ENCODE measurements at places on chromosomes 2 and 18.

DNA sequence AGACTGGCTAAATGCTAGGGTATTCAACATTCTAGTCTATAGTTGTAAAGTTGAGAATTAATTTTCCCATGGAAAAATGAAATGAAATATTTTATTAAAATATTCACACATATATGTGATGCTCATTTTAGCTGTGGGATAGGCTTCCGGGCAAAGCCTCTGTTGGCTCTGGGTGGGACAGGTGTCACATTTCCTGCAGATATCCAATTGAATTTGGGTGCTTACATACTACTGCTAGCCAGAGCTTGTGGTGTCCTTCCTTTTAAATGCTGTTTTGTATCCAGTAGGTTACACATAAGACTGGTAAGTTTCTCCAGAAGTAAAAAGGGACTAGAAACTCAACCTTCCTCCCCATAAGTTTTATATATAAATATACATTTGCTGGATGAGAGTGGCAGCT is 73.8 kb downstream of the RPRM start:
- DNase-seq: no peak

DNA sequence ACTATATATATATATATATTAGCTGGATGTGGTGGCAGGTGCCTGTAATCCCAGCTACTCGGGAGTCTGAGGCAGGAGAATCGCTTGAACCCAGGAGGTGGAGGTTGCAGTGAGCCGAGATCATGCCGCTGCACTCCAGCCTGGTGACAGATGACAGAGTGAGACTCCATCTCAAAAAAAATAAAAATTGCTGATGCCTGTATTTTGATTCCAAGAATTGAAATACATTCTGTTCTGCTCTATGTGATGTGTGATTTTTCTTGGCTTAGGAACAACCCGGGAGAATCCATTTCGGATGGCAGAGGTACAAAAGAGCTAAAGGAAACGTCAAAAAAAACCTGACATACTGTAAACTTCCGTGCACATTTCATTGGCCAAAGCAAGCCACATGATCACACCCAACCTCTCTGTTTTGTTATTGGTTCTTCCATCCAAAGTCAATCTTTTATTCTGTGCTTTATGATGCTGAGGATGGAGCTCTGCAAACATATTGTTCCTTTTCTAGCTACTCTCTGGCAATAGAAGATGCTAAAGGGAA is 478.1 kb upstream of the MAP2 start:
- DNase-seq: no peak

- DNase-seq: no peak
Measured at GRCh38 chr2:15630121-15630977, 38.7 kb downstream of the DDX1 start.

DNA sequence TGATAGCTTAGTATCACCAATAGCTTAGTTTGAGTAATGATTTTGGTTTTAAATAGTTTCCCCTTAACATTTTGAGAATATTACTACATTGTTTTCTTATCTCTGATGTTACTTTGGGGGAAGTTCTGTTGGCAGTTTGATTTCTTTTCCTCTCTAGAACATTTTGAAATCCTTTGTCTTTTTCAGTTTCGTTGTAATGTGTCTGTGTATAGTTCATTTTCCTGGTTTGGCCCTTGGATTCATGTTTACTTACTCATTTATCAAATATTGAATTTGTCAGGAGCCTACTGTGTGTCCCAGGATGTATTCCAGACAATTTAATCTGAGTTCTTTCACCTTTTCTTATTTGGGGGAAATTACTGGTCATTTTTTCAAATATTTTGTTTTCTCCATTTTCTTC is 16.7 kb downstream of the ANKRD12 start:
- DNase-seq: no peak

DNA sequence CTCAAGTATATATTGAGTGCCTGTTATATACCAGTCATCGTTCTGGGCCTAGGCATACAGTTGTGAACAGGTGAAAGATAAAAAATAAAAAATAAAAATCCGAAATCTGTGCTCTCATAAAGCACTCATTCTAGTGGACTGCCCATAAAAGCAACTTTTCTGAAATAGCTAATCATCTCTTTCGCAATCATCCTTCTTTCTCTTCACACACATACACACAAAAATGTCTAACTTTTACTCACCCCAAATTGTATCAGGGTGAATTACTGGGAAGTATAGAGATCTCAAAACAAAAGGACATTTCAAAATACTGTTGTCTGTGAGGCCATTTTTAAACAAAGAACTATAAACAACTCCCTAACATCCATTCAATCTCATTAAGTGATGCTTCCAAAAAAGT is 29.6 kb upstream of the ORC2 start:
- no peak for DNase-seq

GRCh38 chr2:197281421-197281820 is 29.2 kb downstream of the ANKRD44 start:
- no peak for DNase-seq

GRCh38 chr2:197216361-197216979 is 94.1 kb downstream of the ANKRD44 start:
- no peak for DNase-seq

DNA sequence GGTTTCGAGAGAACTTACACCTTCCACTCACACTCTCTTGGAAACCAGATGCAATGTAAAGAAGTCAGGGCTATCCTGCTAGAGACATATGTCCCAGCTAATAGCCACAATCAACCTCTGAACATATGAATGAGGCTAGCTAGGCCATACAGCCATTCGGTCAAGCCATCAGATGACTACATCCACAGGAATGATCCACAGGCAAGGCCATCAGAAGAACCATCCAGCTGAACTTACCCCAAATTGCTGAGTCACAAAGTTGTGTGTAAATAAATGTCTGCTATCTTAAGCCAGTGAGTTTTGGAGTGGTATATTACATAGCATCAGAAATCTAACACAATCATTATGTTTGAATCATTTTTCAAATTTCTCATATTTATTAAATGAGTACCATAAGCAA is 5.2 kb upstream of the SPAST start:
- DNase-seq: no peak

DNA sequence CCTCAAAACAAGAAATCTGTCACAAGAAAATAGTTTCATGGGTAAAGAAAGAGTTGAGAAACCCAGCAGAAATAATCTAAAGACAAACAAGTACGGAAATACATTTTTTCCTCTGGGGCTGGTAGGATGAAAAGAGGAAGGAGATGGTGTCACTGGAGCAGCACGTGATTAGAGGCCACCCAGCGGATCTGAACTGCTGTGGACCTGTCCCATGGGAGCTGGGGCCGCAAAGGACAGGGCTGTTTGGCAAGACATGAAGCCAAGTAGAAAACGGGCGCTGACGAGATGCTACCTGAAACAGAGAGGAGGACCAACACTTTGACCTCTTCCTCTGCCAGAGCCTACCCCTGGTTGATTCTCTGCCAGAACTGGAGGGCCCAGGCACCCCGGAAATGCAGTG is 295.4 kb upstream of the ATP5MC3 start:
- DNase-seq: no peak

DNA sequence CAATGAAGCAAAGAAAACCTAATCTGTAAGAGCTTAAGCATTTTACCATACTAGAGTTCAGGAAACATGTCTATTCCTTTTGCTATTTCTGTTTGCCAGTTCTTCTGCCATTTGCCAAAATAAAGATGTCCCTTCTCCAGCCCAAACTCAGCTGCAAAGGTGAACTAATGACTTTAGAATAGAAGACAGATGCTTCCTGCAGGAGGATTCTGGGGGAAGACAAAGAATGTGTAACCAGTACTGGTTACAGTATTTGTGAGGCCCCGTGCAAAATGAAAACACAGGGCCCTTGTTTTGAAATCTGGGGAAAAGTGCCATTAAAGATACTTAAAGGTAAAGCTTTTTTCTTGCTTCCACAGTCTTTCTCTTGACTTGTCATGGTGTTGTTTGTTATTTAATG is 34.3 kb upstream of the MTX2 start:
- DNase-seq: no peak
